ENCODE measurements at places on chromosomes 12 and 14.

DNA sequence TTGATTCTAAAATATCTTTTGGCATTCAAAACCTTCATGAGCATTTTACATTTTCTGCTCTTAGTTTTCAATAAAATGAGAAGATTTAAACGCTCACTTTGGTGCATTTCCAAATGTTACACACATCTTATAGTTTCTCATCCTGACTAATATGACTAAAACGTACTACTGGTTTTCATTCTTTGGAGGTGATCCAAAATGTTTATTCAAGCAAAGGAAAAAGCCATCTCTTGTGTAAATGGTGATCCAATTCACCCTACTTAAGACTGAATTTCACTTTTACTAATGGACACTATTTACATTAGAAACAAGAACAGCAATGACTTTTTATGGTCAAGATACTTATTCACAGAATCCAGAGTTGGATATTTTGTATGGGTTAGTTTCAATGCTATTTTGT, 86.6 kb downstream of the KITLG start:
- peak; percentile 37 for DNase-seq

- DNase-seq = no peak
These were observed 45.2 kb upstream of the CTDSP2 start for GRCh38 chr12:57891542-57892228.

GRCh38 chr12:92719674-92720073, 16.9 kb downstream of the PLEKHG7 start:
- no peak for DNase-seq

DNA sequence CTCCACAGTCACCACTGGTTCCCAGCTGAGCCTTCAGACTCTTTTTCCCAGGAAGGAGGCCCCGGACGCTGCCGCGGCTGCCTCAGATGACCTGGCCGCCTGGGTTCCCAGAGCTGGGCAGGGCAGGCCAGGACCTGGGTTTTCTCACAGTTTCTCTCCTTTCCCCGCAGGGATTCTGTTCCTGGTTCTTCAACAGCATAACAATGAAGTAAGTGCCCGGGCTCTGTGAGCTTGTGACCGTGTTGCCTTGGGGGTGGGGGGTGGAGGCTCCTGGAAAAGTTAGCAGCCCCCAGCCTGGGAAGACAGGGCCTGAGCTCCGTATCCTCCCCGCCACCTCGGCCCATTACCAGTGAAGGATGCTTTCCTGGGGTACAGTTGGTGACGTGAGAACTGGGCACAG, 43.7 kb downstream of the TMEM63C start:
- DNase-seq = no peak

- DNase-seq = peak; percentile 73
These were observed 29.9 kb downstream of the HSPB8 start for GRCh38 chr12:119208626-119209061.

DNA sequence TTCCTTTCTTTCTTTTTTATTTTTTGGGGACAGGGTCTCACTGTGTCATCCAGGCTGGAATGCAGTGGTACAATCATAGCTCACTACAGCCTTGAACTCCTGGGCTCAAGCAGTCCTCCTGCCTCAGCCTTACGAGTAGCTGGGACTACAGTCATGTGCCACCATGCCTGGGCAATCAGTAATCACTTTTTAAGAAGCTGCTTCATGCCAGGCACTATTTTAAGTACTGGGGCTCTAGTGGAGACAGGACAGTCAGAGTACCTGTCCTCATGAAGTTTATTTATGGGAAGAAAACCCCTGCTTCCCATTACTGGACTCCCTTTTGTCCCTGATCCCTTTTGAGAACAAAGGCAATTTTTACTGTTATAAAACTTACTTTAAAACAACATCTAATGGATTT, 124.0 kb upstream of the NPAS3 start:
- no peak for DNase-seq

- no peak for DNase-seq
These were observed 185.3 kb downstream of the TSPAN9 start for GRCh38 chr12:3262470-3262869.

GRCh38 chr12:6069437-6070093, 54.9 kb downstream of the VWF start:
- no peak for DNase-seq

Measured in epithelial cell of prostate (primary cell).